Left lobe of liver (tissue), 2 donors: ENCODE measurements at places on chromosomes 5 and 9. TPM values are rescaled to one million over a fixed set of nuclear protein-coding genes. Genes with fewer than 3 reads are reported as not detected.

The PCDHAC2 gene
- 0.86 TPM for total RNA-seq

The NME5 gene
- total RNA-seq, result 0.20 TPM

The PHF24 gene
- total RNA-seq, result not detected

The FOXD4L4 gene
- 0.15 TPM for total RNA-seq

The GTF2H2 gene
- 9.0 TPM for total RNA-seq
